ENCODE measurements at places on chromosomes 13 and 19.

GRCh38 chr13:79393564-79394249 is 12.3 kb downstream of the RBM26 start:
- H3K4me3 ChIP-seq, result no peak overlapping the region
- H3K4me1 ChIP-seq, result peaks cover 11% of the 10 kb centered on the region
- no peaks in the 10 kb centered on the region for H3K27me3 ChIP-seq
- DNase-seq, result no peak

DNA sequence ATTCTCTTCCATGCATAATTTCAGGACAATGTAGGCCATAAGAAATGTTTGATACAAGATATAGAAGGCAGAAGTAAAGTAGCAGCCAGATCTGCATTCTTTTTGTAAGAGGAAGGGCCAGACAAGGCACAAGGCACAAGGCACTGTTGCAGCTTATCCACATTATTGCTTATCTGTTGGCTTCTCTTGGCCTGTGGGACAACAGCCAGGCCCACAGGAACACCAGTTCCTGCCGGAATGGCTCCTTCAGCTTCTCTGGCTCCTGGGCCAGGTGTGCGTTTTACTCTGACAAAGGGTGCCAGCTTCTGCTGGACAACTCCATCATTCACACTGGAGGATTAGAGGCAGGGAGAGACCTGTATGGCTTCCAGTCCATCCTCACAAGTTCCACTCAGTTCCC is 29.2 kb downstream of the GPR180 start:
- peaks cover 6% of the 10 kb centered on the region for H3K36me3 ChIP-seq
- H3K4me3 ChIP-seq, result no peak overlapping the region

GRCh38 chr13:84543962-84544361 is 661.7 kb upstream of the SLITRK1 start:
- no peaks in the 10 kb centered on the region for H3K4me1 ChIP-seq
- H3K27me3 ChIP-seq, result no peaks in the 10 kb centered on the region
- H3K4me3 ChIP-seq, result no peak overlapping the region
- no peak for DNase-seq
- H3K36me3 ChIP-seq, result no peaks in the 10 kb centered on the region
- no peak overlapping the region for H3K27ac ChIP-seq

- no peak overlapping the region for H3K4me3 ChIP-seq
- peaks cover 12% of the 10 kb centered on the region for H3K27me3 ChIP-seq
- DNase-seq, result no peak
- no peak overlapping the region for H3K27ac ChIP-seq
- no peaks in the 10 kb centered on the region for H3K36me3 ChIP-seq
Observed at GRCh38 chr13:112961457-112962369, 7.3 kb upstream of the MCF2L start.

DNA sequence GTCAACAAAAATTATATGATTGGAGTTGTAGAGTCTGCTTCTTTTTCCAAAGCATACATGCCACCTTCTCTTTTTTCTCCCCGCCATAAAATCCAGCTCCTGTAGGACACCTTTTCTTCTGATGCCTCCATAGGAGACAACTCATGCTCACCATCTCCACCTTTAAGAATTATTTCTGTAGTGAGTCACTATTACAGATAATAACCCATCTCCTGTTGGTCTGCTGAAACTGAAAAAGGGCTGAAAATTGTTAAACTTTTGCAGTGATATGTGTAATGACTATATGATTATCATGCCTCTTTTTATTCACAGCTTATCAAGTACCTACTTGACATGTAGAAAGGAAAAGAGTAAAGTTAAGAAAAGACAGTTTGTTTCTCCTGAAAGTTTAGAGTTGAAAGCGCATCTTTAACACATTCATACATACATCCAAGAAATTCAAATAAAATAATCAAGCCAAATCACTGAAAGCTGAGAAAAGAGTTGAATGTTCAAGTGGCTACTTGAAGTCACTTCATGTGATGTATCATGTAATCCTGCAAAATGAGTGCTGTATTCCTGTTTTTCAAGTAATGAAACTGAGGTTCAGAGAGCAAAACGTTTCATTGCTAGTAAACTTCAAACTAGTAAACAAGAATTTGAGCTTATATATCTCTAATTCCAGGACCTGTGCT is 35.5 kb upstream of the LPAR6 start:
- no peak overlapping the region for H3K4me3 ChIP-seq
- no peaks in the 10 kb centered on the region for H3K27me3 ChIP-seq
- DNase-seq, result no peak
- H3K27ac ChIP-seq, result no peak overlapping the region
- peaks cover 12% of the 10 kb centered on the region for H3K4me1 ChIP-seq

GRCh38 chr13:44894001-44894770 is 95.1 kb downstream of the NUFIP1 start:
- no peaks in the 10 kb centered on the region for H3K27me3 ChIP-seq
- H3K4me3 ChIP-seq, result no peak overlapping the region
- H3K27ac ChIP-seq, result no peak overlapping the region

GRCh38 chr13:74289861-74290773 is 155.9 kb upstream of the KLF12 start:
- H3K36me3 ChIP-seq, result no peaks in the 10 kb centered on the region
- H3K4me1 ChIP-seq, result peaks cover 26% of the 10 kb centered on the region
- peak; percentile 100 for DNase-seq
- H3K4me3 ChIP-seq, result peak overlapping the region; percentile 5

Measured in astrocyte (in vitro differentiated cells and primary cell).